NCI-H2107 (cell line): ENCODE measurements at places on chromosomes 1 and 21.

- peak; percentile 94 for DNase-seq
These were observed at the start of gene CTTNBP2NL for GRCh38 chr1:112395821-112396652. Gene CTTNBP2NL (plus strand): TSS chr1:112396214. CDS start chr1:112416166, 19,952 bp downstream.

DNA sequence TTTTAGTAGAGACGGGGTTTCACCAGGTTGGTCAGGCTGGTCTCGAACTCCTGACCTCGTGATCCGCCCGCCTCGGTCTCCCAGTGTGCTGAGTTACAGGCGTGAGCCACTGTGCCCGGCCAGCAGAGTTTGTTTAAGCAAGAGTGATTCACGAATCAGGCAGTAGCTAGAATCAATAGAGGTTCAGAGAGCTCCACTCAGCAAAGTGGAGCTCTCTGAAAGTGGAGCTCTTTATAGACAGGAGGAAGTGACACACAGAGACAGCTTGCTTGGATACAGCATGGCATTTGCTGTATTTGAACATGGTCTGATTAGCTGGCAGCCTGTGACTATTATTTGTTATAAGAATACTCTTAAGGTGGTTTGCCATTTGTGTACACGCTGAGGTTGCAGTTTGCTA is 27.1 kb upstream of the CD34 start:
- no peak for DNase-seq

GRCh38 chr1:33649759-33650158 is 177.3 kb downstream of the ZSCAN20 start:
- no peak for DNase-seq

- no peak for DNase-seq
These were observed 201.5 kb upstream of the COL11A1 start for GRCh38 chr1:103309786-103310185.

DNA sequence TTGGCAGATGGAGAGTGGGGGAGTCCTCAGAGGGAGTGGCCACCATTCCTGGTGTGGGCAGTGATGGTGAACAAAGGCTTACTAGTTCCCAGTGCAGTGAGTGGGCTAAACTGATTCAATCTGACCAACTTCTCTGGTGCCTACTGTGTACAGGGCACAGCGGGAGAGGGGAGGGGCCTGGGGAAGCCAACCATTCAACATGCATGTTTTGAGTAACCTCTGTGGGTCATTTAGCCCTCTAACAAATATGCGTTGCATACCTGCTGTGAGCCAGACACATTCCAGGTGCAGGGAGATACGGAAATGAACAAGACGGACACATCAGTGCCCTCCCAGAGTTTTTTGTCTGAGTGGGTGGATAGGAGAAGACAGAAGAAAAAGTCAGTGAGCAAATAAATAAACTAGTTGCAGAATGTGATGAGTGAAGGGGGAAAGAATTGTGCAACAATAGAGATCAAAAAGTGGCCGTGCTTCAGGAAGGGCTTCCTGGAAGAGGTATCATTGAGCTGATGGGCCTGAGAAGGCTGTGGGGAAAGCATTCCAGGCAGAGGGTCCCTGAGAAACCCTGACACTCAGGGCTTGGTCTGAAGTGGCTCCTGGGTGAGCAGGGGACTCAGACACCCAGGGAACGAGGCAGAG is 78.8 kb downstream of the EPHB2 start:
- no peak for DNase-seq

DNA sequence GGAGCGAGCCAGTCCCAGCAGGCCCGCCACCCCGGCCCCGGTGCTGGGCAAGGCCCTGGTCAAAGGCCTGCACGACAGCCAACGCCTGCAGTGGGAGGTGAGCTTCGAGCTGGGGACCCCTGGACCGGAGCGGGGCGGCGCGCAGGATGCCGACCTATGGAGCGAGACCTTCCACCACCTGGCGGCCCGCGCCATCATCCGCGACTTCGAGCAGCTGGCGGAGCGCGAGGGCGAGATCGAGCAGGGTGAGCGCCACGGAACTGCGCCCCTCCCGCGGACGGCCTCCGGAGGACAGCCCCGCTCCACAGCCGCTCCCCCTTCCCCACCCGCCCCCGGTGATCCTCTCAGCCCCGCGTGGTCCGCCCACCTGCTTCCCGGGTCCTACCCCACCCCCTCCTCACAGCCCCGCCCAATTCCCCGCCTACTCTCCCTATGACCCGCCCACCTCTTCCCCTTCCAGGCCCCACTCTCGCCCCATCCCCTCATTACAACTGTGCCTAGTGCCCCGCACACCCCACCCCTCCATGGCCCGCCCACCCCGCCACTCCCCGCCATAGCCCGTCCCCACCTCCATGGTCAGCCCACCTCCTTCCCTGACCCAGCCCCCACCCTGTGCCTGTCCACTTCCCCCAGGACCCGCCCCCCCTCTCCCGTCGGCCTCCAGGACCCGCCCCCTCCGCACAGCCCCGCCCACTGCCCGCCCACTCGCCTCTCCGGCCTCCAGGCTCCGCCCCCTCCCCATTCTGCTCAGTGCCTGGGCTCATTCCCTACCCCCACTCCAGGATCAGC is 52.7 kb downstream of the VWA5B1 start:
- DNase-seq = no peak

- no peak for DNase-seq
These were observed 4.1 kb downstream of the CDC42BPA start for GRCh38 chr1:227314014-227314848.

- DNase-seq = no peak
These were observed 96.3 kb downstream of the BCAR3 start for GRCh38 chr1:93585059-93585966.

DNA sequence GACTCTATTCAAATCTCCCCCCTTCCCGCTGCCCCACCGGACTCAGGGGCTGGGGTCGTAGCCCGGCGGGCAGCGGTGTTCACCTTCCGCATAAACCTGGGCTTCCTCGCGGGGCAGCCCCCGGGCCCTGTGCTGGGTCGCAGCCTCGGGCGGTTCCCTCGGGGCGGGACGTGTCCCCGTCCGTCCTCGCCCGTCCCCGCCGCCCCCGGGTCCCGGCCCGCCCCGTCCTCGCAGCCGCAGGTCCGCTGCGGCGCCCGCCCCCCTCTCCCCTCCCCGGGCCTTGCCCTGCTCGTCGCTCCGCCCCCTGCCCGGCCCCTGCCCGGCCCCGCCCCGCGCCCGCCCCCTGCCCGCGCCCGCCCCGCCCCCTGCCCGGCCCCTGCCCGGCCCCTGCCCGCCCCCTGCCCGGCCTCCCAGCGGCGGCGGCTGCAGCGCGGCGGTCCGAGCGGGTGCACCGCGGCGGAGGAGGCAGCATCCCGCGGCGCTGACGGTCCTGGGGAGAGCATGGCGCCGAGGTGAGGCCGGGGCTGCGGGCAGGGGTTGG is at the start of gene COL18A1:
TSS of gene COL18A1 (plus strand) at position 436 of the 541 bp plus-strand sequence. CDS start at position 502, 66 bp downstream.
- DNase-seq = no peak

GRCh38 chr1:165823552-165824268 is 3.7 kb upstream of the UCK2 start:
- no peak for DNase-seq

GRCh38 chr1:100628631-100629081 is 90.7 kb downstream of the GPR88 start:
- no peak for DNase-seq

DNA sequence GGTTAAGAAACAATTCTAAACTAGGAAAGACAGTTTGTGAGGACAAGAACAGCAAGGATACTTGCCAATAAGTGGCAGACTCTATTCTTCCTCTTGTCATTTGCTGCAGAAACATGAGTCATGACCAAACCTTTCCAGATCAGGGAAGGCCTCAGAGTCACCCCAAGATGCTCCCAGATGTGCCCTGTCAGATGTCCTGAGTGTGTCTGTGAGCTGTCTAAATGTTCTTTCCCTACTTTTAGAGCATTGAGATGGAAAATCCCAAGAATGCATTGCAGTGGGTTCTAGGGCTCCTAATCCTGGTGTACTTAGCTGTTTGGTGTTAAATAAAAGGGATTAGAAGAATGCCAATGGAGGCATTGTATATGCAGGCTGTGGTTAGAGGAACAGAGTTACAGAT is 57.5 kb upstream of the KIAA0040 start:
- no peak for DNase-seq

DNA sequence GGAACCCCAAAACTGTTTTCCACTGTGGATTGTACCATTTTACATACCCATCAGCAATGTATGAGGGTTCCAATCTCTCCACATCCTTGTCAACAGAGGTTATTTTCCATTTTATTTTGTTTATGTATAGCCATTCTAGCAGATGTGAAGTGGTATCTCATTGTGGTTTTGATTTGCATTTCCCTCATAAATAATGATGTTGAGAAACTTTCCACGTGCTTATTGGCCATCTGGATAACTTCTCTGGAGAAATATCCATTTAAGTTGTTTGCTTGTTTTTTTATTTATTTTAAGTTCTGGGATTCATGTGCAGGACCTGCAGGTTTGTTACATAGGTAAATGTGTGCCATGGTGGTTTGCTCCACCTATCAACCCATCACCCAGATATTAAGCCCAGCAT is 280.2 kb upstream of the USP25 start:
- DNase-seq = no peak

DNA sequence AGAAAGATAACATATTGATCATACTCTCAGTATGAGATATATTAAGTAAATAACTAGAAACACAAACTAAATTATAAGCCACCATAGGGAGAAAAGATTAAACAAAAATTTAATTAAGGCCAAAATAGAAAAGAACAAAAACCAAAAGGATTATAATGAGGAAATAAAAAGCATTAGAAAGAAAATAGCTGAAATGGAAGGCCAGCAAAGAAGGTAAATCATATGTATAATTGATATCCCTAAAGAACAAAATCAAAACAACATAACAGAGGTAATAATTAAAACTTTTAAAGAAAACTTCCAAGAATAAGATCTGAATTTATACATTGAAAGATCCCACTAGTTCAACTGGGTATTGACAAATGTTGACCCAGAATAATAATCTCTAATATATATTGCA is 453.0 kb downstream of the LRRIQ3 start:
- DNase-seq = no peak

DNA sequence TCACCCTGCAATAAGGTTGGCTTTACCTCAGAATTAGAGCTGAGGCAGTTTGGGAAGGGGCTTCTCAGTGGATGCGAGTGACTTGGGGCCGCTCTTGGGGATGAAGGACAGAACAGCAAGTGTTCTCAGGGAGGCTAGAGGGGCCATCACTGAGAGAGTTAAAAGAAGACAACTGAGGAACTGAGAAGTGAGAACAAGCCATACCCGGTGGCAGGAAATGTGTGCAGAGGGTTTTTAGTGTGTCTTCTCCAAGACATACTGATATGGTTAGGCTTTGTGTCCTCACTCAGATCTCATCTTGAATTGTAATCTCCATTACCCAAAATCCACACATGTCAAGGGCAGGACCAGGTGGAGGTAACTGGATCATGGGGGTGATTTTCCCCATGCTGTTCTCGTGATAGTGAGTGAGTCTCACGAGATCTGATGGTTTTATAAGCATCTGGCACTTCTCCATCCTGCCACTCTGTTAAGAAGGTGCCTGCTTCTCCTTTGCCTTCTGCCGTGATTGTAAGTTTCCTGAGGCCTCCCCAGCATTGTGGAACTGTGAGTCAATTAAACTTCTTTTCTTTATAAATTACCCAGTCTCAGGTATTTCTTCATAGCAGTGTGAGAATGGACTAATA is 75.8 kb downstream of the PCBP3 start:
- DNase-seq = no peak

- DNase-seq = no peak
These were observed 36.0 kb upstream of the GPR37L1 start for GRCh38 chr1:202086579-202087350.

- DNase-seq = no peak
These were observed 45.2 kb downstream of the AJAP1 start for GRCh38 chr1:4699376-4700301.

GRCh38 chr1:183126000-183126366 is 60.1 kb upstream of the LAMC2 start:
- DNase-seq = no peak

GRCh38 chr1:220149742-220150141 is 55.8 kb downstream of the IARS2 start:
- no peak for DNase-seq

GRCh38 chr1:30300669-30301068 is 422.7 kb downstream of the MATN1 start:
- DNase-seq = no peak

DNA sequence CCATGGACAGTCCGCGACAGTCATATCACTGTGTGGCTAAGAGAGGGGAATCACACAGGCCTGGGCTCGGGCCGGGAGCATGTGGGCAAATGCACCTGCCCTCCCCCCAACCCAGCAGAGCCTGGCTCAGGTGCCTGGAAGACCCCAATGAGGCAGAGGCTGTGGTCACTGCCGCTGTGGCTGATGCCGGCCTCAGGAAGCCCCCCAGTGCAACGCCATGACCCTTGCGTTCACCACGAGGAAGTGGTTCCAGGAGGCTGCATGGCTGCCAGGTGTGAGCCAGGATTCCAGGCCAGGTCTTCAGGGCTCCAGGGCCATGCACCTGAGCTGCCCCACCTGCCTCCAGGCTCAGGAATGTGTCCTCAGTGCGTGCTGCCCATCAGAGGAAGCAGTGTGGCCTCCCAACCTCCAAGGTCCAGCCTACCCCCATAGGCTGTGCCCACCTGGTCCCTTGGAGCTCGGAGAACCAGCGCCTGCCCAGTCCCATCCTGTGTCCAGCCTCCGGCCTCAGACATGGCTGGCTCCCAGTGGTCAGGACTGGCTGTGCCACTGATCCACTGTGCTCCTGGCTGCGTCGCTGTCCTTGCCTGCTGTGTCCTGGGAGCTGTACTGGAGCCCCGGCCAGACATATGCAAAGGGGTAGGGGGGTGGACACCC is 8.0 kb downstream of the ARHGEF16 start:
- DNase-seq = no peak

- DNase-seq = no peak
These were observed 9.2 kb downstream of the ADPRS start for GRCh38 chr1:36097693-36098585.

GRCh38 chr1:7060745-7061144 is 275.5 kb downstream of the CAMTA1 start:
- DNase-seq = no peak
